ENCODE measurements at places on chromosomes 4 and X. TPM values are rescaled to one million over a fixed set of nuclear protein-coding genes. Genes with fewer than 3 reads are reported as not detected.

The SYNPO2 gene
- total RNA-seq = 3.4 TPM

The HEPH gene
- 29.5 TPM for total RNA-seq

The JADE3 gene
- total RNA-seq = 3.9 TPM

The DRP2 gene
- 0.41 TPM for total RNA-seq

The BGN gene
- 133 TPM for total RNA-seq

The TBC1D25 gene
- total RNA-seq = 10.1 TPM

The PRKG2 gene
- total RNA-seq = 7.9 TPM

The SPANXA1 gene
- not detected for total RNA-seq

The MAGEB17 gene
- total RNA-seq = not detected

The CLGN gene
- 4.1 TPM for total RNA-seq

The PTPN13 gene
- total RNA-seq = 41.6 TPM

The BEX5 gene
- total RNA-seq = not detected

The SPIN4 gene
- total RNA-seq = 3.1 TPM

The TCEAL5 gene
- not detected for total RNA-seq

The OCIAD2 gene
- 20.3 TPM for total RNA-seq

The SSX4B gene
- not detected for total RNA-seq

The ARHGEF38 gene
- not detected for total RNA-seq

The FHDC1 gene
- total RNA-seq = 0.09 TPM

The NPY2R gene
- not detected for total RNA-seq

The RASSF6 gene
- total RNA-seq = not detected

The LDB2 gene
- 85.9 TPM for total RNA-seq

Data from fibroblast of the aortic adventitia (primary cell).